ENCODE measurements at places on chromosomes 11 and 22.

DNA sequence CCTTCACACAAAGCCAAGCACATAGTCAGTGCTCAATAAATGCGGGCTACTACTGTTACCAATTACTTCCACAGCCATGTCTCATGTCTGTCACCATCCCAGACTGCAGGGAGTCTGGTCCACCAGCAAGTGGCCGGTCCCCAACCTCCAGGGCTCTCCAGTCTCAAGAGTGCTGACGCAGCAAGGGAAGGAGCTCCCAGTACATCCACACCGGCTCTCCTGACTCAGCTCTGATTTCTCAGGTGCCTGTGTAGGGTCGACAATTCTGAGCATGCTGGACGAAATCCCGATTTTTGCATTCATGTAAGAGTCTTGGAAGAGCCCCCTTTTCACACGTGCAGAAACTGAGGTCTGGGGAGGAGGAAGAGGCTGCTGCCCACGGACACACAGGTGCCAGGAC is 10.3 kb upstream of the NEFH start:
- DNase-seq: no peak

GRCh38 chr11:126166413-126166812 is 45.0 kb downstream of the RPUSD4 start:
- DNase-seq: no peak

DNA sequence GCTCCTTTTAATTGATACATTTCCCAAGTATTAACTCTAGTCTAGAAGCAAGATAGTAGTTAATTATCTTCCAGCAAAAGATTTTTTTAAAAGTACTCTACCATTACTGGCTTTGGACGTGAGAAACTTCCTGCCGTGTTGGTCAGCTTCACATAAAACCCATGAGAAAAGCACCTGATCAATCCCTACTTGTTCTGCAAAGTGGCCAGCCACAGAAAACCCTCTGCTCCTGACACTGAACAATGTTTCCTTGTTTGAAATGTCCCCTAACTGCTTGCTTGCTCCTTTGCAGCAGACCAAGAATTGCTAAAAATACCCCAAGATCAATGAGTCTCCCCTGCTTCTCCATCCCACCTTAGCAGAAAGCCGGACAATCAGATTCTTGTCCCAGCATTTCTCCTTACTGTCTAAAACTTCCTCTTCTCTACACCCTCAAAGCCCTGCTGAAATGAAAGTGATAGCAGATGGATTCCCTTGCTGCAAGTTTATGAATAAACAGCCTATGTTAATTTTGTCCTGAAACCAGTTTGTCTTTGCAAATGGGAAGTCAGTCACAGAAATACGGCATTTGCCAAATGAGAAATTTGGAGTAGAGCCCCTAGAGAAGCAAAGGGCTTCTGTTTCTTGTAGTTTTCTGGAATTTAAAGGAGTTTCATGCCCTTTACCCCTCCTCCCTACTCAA is 207.1 kb upstream of the ARHGAP20 start:
- peak; percentile 33 for DNase-seq

DNA sequence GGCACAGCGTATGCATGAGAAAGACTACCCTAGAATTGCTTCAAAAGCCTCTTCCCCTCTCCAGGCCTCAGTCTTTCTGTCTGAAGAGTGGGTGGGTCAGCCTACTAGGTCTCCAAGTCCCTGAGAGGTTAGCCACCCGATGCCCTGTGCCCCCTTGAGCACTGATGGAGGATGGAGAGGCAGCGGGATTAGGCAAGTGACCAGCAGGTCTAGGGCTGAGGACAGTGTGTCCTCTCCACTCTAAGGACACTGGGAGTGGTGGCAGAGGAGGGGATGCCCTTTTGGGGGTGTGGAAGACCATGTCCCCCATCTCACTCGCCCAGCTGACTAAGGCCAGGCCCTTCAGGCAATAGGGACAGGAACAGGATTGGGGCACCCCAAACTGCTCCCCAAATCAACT is 72.2 kb upstream of the WNT11 start:
- no peak for DNase-seq

DNA sequence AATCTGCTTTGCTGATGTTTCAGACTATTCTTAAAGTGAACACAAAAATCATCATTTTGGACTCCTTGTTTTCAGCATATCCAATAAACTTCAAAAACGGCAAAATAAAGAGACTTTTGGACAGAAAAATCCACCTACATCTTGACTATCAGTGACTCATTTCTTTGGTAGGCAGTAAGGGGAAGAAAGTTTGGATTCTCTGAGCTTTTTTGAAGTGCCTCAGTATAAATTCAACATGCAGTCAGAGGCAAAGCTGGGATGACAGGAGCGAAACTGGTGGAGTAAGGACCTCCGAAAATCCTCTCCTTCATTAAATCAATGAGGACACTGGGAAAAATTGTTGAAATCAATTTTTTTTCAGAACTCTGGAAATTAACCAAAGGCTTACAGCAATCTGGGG is 29.7 kb downstream of the EFCAB6 start:
- DNase-seq: no peak

GRCh38 chr11:78212586-78213371 is 24.1 kb downstream of the USP35 start:
- no peak for DNase-seq

GRCh38 chr22:47000888-47001287 is 238.4 kb downstream of the TBC1D22A start:
- no peak for DNase-seq

DNA sequence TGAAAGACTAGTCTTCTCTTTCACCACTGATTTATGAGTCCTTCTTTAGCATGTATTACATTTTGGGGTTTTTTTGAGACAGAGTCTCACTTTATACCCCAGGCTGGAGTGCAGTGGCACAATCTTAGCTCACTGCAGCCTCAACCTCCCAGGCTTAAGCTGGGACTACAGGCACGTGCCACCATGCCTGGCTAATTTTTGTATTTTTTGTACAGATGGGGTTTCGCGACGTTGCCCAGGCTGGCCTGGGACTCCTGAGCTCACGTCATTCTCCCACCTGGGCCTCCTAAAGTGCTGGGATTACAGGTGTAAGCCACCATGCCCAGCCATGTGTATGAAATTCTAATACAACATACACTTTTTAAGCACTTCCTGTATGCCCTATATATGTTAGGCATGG is 26.3 kb upstream of the CXCR5 start:
- no peak for DNase-seq

GRCh38 chr22:45296628-45297297 is 12.0 kb downstream of the UPK3A start:
- DNase-seq: no peak

- DNase-seq: no peak
These were observed 12.8 kb downstream of the BRD1 start for GRCh38 chr22:49814856-49815255.

GRCh38 chr11:107740271-107740670 is 28.4 kb upstream of the SLN start:
- DNase-seq: no peak

- no peak for DNase-seq
These were observed 111.1 kb downstream of the MYO18B start for GRCh38 chr22:25853078-25853477.

DNA sequence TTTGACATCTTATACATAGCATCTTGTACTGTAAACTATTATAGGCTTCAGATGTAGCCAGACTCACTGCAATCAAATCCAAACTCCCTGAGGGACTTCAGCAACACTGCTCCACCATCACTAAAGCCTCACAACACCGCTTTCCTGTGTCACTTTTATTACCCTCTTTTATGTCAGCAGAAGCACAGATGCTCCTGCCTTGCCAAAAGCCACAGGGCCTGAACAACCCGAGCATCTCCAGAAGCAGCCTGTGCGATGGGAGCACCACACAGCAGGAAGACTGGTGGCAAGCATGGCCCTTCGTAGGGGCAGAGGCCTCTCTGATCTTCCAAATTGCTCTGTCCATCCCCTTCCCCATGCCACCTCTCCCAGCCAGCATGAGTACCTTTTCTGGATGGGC is 22.9 kb downstream of the TMEM123 start:
- no peak for DNase-seq

GRCh38 chr11:20363500-20364340 is at the start of gene HTATIP2:
Gene HTATIP2 (plus strand): TSS chr11:20363714. CDS start chr11:20364238, 524 bp downstream.
- peak; percentile 72 for DNase-seq

- no peak for DNase-seq
These were observed 364.0 kb downstream of the CASP12 start for GRCh38 chr11:104534278-104534677.

DNA sequence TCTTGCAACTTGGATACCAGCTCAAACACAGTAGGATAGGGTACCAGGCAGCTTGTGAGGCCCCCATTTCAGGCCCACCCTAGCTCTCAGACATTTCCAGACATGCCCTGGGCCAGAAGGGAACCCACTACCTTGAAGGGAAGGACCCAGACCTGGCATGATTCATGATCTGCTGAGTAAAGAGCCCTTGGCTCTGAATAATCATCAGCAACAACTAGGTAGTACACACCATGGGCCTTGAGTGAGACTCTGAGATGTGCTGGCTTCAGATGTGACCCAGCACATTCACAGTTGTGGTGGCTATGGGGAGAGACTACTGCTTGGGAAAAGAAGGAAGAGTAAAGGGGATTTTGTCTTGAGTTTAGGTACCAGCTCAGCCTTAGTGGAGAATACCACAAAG is 23.6 kb downstream of the JRKL start:
- no peak for DNase-seq

- no peak for DNase-seq
These were observed 71.8 kb upstream of the PAX6 start for GRCh38 chr11:31882951-31883392.

DNA sequence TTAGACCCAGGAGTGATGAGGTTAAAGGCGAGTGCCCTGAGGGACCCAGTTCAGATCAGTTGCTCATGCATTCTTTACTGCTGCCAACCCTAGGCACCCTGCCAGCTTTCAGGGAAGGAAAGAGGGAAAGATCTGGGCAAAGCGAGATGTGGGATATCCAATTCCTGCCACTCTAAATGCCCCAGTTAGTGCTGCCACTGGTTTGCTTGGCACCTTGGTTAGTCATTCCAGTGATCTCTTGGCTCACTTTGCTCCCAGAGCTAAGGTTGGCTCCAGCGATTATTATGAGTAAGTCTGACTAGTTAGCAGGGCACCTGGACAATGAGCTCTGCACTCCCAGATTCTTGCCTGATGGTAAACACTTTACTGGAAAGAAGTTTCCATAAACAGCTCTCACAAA is 85.0 kb downstream of the INSC start:
- DNase-seq: no peak

DNA sequence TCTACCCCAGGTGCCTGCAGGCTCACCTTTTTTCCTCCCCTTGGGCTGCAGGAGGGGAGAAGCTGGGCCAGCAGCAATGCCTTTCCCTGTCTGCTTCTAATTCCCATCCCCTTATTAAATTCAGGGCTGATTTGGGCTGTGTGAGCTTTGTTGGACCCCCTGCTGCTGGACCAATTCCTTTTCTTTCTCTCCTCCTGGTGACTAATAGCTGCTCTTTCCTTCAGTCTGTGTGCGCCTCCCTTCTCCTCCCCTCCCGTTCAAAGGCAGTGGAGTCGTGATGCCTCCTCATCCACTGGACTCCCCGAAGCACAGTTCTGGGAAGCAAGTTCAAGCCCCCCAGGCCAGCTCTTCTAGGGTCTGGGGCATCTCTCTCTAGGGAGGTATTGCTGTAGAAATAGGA is 567.9 kb upstream of the CADM1 start:
- no peak for DNase-seq

DNA sequence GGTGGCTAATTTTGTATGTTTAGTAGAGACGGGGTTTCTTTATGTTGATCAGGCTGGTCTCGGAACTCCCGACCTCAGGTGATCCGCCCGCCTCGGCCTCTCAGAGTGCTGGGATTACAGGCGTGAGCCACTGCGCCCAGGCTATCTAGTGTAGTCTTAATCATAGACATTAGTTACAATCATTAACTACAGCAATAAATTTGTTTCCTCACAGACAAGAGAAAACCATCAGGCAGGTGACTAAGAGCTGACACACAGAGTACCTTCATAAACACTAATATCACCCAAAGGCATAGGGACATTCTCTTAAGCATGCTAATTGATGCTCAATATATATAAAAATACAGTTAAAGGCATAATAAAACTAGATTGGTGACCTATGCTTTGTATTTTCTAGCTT is 19.4 kb downstream of the SDHD start:
- no peak for DNase-seq

- no peak for DNase-seq
These were observed 3.5 kb downstream of the HTR3B start for GRCh38 chr11:113908098-113908497.

- DNase-seq: no peak
These were observed 19.7 kb downstream of the OR51E2 start for GRCh38 chr11:4677948-4678347.

DNA sequence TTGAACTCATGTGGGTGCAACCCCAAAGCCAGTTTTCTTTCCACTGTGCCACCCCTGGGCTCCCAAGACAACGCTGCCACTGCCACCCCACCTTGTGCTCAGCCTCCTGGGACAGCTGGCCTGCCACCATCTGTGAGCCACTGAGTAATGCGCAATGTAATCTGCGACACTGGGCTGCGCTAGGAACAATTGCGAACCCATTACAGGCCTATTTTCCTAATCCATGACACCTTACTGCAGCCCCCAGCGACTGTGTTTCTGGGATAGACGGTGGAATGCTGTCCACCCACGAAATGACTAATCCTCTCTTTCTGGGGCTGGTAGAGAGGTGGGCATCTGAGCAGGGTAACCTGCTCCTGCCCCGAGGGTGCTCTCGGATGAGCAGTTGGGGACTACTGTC is 22.2 kb downstream of the FLRT1 start:
- DNase-seq: no peak

- no peak for DNase-seq
These were observed 628.5 kb upstream of the FAT3 start for GRCh38 chr11:91596111-91596510.

DNA sequence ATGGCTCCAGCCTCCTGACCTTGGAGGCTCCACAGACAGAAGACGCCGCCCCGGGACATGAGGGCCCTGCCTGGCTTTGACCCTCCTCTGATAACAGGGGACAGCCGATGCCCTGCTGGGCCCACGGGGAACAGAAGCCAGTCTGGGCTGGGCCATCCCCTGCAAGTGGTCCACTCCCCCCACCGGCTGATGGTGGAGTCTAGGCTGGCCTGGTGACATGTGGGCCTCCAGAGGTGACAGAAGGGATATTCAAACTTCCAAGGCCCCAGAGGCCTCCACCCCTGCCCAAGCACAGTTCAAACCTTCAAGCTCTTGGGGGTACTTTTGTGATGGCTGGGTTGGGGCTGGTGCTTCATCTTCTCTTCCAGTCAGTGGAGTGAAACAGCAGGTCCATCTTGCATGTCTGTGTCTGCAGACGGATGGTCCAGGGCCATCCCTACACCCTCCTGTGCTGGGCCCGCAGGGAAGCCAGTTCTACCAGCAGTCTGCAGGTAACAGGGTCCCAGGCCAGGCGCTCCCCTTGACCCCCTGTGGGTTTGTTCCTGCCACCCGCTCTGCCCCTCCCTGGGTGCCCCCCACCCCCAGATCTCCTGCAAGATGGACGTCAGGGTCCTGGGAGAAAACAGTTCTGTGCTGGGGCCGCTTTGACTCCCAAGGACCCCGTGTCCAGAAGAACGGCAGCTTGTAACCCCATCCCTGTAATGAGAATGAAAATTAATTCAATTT is 929.9 kb downstream of the BRD1 start:
- no peak for DNase-seq

DNA sequence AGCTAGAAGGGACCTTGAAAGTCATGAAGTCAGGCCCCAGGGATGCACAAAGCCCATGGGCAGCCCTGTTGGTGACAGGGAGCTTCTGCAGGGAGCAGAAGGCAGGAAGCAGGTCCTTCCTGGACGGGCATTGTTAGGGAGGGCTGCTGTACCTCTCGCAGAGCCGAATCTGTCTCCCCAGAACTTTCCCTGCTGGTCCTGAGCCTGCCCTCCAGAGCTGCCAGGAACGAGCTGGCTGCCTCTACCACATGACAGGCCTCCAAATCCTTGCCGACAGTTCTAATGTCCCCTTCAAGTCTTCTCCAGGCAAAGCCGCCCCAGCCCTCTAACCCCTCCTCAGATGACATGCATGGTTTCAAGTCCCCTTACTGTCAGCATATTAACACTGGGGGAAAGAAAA is 20.1 kb downstream of the SYT7 start:
- no peak for DNase-seq

Measured in GM19239 (cell line).